ENCODE measurements at places on chromosomes 5 and 9. TPM values are rescaled to one million over a fixed set of nuclear protein-coding genes. Genes with fewer than 3 reads are reported as not detected.
A peak's percentile ranks its signal among the peaks of the same experiment; 100 is the strongest.

DNA sequence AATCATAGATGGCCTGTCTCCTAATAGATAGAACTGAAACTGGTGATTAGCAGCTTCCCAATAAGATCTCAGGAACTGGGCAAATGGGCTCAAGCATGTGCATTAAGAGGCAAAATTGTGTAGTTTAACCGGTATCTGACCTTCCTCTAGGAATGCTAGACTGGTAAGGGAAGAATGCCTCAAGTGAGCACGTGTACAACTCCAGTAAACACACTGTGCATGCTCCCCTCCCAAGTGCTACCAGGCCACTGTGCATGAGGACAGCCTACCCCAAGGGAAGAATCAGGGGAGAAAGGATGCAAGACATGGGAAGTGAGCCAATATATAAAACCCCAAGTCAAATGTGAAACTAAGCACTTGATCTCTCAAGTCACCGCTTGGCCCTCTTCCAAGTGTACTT lies 1157.4 kb upstream of the CDH18 start:
- no peaks in the 10 kb centered on the region for H3K4me1 ChIP-seq
- H3K4me3 ChIP-seq: no peak overlapping the region
- no peaks in the 10 kb centered on the region for H3K27me3 ChIP-seq
- H3K36me3 ChIP-seq: no peaks in the 10 kb centered on the region

The ABL1 gene
- 64.9 TPM for total RNA-seq

The MYMK gene
- total RNA-seq: not detected

DNA sequence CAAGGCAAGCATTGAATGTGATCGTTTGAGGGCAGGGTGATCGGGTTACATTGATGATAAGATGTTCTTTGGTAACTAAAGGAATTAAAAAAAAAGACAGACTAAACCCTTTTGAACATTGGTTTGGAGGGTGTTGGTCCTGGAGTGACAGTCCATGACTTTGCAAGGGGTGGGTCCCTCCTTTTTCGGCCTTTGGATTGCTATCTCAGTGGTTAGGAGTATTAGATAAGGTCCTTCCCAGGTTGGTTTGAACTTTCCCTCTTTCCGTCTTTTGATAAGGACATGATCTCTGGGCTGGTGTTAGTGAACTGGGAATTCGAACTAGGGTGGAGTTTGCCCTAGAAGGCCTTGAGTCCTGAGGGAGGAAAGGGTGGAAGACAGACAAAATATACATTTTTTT lies 5.4 kb upstream of the ABO start:
- peaks cover 33% of the 10 kb centered on the region for H3K27me3 ChIP-seq
- no peak for DNase-seq
- H3K36me3 ChIP-seq: no peaks in the 10 kb centered on the region
- no peak overlapping the region for H3K27ac ChIP-seq
- no peak overlapping the region for H3K4me3 ChIP-seq

DNA sequence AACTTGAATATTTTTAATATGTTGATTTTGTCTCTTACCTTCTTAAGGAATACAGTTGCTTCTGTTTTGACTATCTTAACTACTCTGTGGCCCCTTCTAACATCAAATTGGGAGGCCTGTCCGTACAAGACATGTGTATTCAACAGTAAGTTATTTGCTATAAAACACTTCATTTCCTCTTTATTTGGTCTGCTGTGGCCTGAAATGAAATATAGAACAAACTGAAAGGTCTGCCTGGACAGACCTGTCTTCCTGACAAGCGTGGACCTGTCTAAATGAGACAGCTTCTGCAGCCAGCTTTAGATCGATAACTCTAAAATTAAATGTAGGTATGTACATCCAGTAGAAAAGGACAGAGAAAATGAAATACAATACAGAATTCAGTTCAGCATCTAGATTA lies 2.2 kb upstream of the LPAR1 start:
- H3K27me3 ChIP-seq: no peaks in the 10 kb centered on the region
- H3K36me3 ChIP-seq: peaks cover 18% of the 10 kb centered on the region
- no peak for DNase-seq
- no peak overlapping the region for H3K27ac ChIP-seq
- peaks cover 32% of the 10 kb centered on the region for H3K4me1 ChIP-seq
- H3K4me3 ChIP-seq: no peak overlapping the region

The SLC27A6 gene
- total RNA-seq: not detected

DNA sequence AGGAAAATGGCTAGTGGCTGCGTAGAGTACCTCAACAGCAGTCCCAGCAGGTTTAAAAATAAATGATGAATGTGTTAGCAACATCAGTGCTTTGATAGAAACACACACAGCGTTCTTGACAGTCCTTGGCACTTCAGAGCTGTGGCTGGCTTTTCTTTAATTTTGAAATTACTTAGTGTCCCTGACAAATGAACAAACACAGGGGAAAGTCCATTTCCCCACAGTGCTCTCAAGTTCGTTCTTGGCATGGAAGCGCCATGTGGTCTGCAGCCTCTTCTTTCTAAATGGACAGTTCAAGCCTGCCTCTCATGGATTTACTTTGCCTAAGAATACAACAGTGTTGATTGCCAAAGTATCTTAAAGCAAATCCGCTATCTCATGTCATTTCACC lies 102.2 kb downstream of the ADAMTS12 start:
- H3K36me3 ChIP-seq: peaks cover 33% of the 10 kb centered on the region
- peaks cover 59% of the 10 kb centered on the region for H3K4me1 ChIP-seq
- no peak overlapping the region for H3K4me3 ChIP-seq
- H3K27me3 ChIP-seq: no peaks in the 10 kb centered on the region
- H3K27ac ChIP-seq: peak overlapping the region; percentile 84

- peaks cover 42% of the 10 kb centered on the region for H3K4me1 ChIP-seq
- DNase-seq: peak; percentile 70
- H3K27me3 ChIP-seq: peaks cover 9% of the 10 kb centered on the region
- H3K27ac ChIP-seq: peak overlapping the region; percentile 92
- peak overlapping the region; percentile 26 for H3K4me3 ChIP-seq
- peaks cover 19% of the 10 kb centered on the region for H3K36me3 ChIP-seq
Measured at GRCh38 chr9:114207034-114207810, 51.9 kb downstream of the COL27A1 start.

GRCh38 chr5:122972877-122973276 lies 63.6 kb downstream of the PPIC start:
- H3K27ac ChIP-seq: peak overlapping the region; percentile 47
- H3K4me1 ChIP-seq: peaks cover 12% of the 10 kb centered on the region
- no peak overlapping the region for H3K4me3 ChIP-seq
- DNase-seq: peak; percentile 70
- H3K36me3 ChIP-seq: peaks cover 12% of the 10 kb centered on the region
- no peaks in the 10 kb centered on the region for H3K27me3 ChIP-seq

The NR2F1-AS1 gene
- total RNA-seq: 22.9 TPM

DNA sequence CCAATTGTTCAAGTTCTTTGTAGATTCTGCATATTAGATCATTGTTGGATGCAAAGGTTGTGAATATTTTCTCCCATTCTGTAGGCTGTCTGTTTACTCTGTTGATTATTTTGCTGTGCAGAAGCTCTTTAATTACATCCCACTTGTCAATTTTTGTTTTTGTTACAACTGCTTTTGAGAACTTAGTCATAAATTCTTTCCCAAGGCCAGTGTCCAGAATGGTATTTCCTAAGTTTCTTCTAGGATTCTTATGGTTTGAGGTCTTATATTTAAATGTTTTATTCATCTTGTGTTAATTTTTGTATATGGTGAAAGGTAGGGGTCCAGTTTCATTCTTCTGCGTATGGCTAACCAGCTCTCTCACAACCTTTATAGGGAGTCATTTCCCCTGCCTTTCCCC lies 116.5 kb downstream of the CPLANE1 start:
- H3K36me3 ChIP-seq: peaks cover 55% of the 10 kb centered on the region
- no peak overlapping the region for H3K4me3 ChIP-seq
- peaks cover 31% of the 10 kb centered on the region for H3K4me1 ChIP-seq
- peak; percentile 7 for DNase-seq
- no peak overlapping the region for H3K27ac ChIP-seq

GRCh38 chr9:71384343-71384742 lies 262.9 kb upstream of the TRPM3 start:
- no peak for DNase-seq
- no peaks in the 10 kb centered on the region for H3K4me1 ChIP-seq
- H3K27ac ChIP-seq: no peak overlapping the region

DNA sequence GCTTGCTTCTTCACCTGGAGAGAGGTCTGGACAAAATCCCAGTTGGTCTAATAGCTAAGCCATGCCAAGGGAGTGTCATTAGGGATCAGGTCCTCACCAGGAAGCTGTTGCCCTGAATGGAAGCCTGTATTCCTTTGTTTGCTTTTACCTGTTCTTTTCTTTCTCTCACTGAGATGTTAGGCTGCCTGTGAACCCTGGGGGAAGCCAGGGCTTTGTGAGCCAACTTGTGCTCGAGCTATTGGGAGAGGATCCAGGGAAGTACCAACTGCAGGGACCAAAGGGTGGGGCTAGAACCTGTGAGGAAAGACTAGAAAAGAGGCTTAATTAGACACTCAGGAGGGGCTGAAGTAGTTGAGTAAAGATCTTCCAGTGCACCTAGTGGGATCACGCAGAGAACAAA lies 451.2 kb upstream of the TLE4 start:
- peaks cover 4% of the 10 kb centered on the region for H3K27me3 ChIP-seq
- no peak overlapping the region for H3K27ac ChIP-seq
- peaks cover 12% of the 10 kb centered on the region for H3K36me3 ChIP-seq
- H3K4me3 ChIP-seq: no peak overlapping the region

- H3K4me3 ChIP-seq: no peak overlapping the region
- no peak overlapping the region for H3K27ac ChIP-seq
- no peak for DNase-seq
- H3K27me3 ChIP-seq: peaks cover 1% of the 10 kb centered on the region
Measured at GRCh38 chr9:97980918-97981845, 2.0 kb upstream of the ANP32B start.

GRCh38 chr5:93789173-93790067 lies 48.0 kb upstream of the POU5F2 start:
- H3K4me3 ChIP-seq: peak overlapping the region; percentile 29
- H3K36me3 ChIP-seq: no peaks in the 10 kb centered on the region
- peaks cover 2% of the 10 kb centered on the region for H3K27me3 ChIP-seq
- peak; percentile 81 for DNase-seq
- peaks cover 42% of the 10 kb centered on the region for H3K4me1 ChIP-seq

GRCh38 chr5:111364992-111365391 lies 140.8 kb downstream of the CAMK4 start:
- H3K4me1 ChIP-seq: peaks cover 5% of the 10 kb centered on the region
- no peaks in the 10 kb centered on the region for H3K36me3 ChIP-seq
- H3K4me3 ChIP-seq: no peak overlapping the region
- H3K27ac ChIP-seq: no peak overlapping the region
- no peak for DNase-seq

DNA sequence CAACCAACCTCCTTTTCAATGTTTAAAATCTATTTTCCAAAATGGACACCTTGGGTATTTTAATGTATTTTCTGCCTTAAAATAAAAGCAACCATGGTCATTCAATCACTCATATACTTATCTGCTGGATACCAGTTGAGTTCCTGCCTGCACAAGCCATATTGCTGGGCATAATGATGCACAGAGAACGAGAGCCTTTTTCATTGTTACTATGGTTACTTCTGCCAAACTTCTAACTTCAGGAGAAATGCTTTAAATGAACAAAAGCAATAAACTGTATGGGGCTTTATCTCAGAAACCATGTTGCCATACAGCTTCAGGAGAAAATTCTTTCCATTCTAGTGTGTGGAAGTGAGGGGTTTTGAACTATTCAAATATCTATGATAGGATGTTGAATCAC lies 269.5 kb downstream of the GABRB2 start:
- H3K4me1 ChIP-seq: no peaks in the 10 kb centered on the region
- DNase-seq: no peak
- H3K4me3 ChIP-seq: no peak overlapping the region
- H3K27me3 ChIP-seq: no peaks in the 10 kb centered on the region
- peaks cover 5% of the 10 kb centered on the region for H3K36me3 ChIP-seq

The IGIP gene
- total RNA-seq: 7.6 TPM

DNA sequence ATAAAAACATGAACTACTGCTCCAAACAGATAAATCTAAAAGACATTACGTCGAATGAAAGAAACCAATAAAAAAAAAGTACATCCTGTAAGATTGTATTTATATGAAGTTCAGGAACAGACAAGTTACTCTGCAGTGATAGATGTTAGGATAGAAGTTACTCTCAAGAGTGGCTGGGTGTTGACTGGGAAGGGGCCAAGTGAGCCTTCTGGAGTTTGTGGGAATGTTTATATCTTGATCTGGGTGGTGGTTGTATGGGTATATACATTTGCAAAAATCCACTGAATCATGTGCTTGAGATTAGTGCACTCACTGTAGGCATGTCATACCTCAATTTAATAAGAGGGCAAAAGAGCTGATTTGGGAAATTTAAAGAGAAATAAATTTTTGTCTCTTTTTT lies 485.8 kb downstream of the ARHGEF28 start:
- H3K4me1 ChIP-seq: no peaks in the 10 kb centered on the region
- peaks cover 9% of the 10 kb centered on the region for H3K27me3 ChIP-seq
- H3K4me3 ChIP-seq: no peak overlapping the region

- no peaks in the 10 kb centered on the region for H3K4me1 ChIP-seq
- H3K27me3 ChIP-seq: peaks cover 2% of the 10 kb centered on the region
- H3K27ac ChIP-seq: no peak overlapping the region
- DNase-seq: no peak
- H3K36me3 ChIP-seq: no peaks in the 10 kb centered on the region
- H3K4me3 ChIP-seq: no peak overlapping the region
Measured at GRCh38 chr5:113435575-113435974, 786 bp upstream of the TSSK1B start.

The MEIKIN gene
- total RNA-seq: not detected

The C7 gene
- total RNA-seq: not detected

- no peak overlapping the region for H3K27ac ChIP-seq
- H3K27me3 ChIP-seq: no peaks in the 10 kb centered on the region
- DNase-seq: no peak
- H3K4me1 ChIP-seq: no peaks in the 10 kb centered on the region
- H3K4me3 ChIP-seq: no peak overlapping the region
Measured at GRCh38 chr9:80690349-80690939, 998.9 kb downstream of the TLE1 start.

The BTNL3 gene
- not detected for total RNA-seq

DNA sequence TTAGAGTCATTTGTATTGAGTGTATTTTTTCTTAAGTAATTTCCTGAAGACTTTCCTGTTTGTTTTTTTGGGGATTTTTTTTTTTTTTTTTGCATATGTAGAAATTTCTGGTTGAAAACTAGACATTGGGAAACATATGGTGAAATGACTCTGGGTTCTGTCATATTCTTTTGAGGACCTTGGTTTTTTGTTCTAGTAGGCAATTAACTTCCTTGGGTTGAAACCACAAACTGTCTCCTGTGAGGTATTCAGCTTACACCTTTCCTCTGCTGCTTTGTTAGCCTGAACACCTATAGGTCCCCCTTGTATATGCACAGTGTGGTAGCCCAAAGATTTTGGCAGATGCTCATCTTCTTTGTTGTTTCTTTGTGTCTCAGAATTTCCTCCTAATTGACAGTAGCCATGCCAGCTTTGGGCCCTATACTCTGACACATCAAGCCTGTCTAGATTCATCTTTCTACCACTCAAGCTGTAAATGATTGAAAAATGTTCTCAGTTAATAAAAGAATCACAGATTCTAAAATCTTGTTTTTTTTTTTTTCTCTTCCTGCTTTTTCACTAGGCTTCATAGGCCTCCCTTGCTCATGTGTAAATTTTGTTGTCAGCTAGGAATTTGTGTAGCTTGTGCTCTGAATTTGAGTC lies 140.6 kb downstream of the COMMD10 start:
- H3K4me3 ChIP-seq: no peak overlapping the region
- H3K4me1 ChIP-seq: no peaks in the 10 kb centered on the region
- H3K36me3 ChIP-seq: peaks cover 6% of the 10 kb centered on the region
- no peak for DNase-seq
- no peaks in the 10 kb centered on the region for H3K27me3 ChIP-seq
